ENCODE measurements at places on chromosomes 11 and 22.
A peak's percentile ranks its signal among the peaks of the same experiment; 100 is the strongest.

GRCh38 chr11:62911137-62912130 lies 9.7 kb downstream of the CHRM1 start:
- DNase-seq = no peak

GRCh38 chr11:56750190-56750589 lies 1.7 kb upstream of the OR9G4 start:
- no peak for DNase-seq

GRCh38 chr11:72584293-72584938 lies 89.8 kb downstream of the PDE2A start:
- no peak for DNase-seq

DNA sequence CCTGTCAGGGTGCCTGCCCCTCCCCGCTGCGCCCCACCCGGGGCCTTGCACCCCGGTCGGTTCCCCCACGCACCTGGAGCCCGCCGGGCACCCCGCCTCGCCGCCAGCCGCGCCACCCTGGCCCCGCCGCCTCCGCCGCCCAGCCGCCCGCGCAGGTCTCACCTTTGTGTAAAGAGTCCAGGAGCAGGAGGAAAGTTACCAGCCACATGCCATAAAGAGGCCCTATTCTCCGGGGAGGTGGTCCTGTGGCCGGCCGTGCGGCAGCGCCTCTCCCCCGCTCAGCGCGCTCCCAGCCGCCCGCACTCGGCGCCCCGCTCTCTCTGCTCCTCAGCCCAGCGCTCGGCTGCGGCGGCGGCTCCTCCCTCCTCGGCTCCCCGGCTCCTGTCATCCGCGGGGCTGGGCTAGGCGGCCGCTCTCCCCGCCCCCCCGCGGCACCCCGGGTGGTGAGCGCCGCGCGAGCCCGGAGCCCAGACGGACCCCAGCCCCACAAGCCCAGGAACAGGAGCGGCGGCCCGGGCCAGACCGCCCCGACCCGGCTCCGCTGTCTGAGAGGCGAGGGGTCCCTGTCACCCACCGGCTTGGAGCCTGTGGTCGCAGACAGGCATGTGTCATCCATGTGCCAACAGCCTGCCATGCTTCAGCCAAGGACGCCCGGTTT lies at the start of gene DSCAML1:
DSCAML1 (minus strand) TSS at position 345 of the 658 bp plus-strand sequence; CDS start at position 208, 137 bp downstream.
- peak; percentile 35 for DNase-seq

GRCh38 chr11:111911563-111912401 lies at the start of gene CRYAB:
Gene CRYAB (minus strand): TSS chr11:111911770. CDS start chr11:111911724, 46 bp downstream.
- DNase-seq = no peak

DNA sequence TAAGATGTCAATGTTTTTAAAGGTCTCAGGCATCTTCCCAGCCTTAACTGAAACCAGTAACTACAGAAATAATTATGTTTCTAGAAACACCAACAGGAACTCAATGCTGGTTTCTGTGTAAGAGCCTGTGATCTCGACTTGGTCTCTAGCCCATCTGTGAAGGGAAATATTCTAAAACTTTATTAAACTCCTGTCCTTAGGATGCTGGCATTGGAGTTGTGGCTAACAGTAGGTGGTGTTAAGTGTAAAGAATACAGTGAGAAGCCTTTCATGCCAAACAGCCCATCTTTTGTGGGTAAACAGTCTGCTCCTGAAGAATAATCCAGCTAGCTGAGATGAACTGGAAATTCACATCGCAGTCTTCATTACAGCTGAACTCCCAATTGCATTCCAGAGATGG lies 133.2 kb downstream of the ADAMTS15 start:
- no peak for DNase-seq

GRCh38 chr11:60377401-60378136 lies 763 bp upstream of the MS4A7 start:
- no peak for DNase-seq

- no peak for DNase-seq
These were observed 46.5 kb upstream of the FIBIN start for GRCh38 chr11:26947379-26947844.

DNA sequence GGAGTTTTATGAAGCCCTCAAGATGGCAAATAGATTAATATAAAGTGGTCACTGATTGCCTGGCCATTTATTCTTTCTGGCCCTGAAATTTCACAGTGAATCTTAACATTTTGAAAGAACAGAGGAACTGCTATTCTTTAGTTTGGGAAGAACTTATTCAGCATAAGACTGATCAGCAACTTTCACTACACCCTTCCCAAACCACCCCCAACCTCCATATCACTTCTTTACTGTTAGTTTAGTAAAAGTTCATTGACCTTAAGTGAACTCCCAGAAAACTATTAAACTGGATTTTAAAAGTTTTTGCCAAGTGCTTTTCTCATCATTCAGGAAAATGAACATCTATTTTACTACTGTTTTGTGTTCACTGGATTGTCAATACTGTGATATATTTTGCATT lies 77.4 kb downstream of the NARS2 start:
- DNase-seq = no peak

- DNase-seq = no peak
These were observed 19.6 kb downstream of the POU2AF1 start for GRCh38 chr11:111359223-111360149.

GRCh38 chr22:49449377-49449776 lies 378.3 kb downstream of the BRD1 start:
- no peak for DNase-seq

DNA sequence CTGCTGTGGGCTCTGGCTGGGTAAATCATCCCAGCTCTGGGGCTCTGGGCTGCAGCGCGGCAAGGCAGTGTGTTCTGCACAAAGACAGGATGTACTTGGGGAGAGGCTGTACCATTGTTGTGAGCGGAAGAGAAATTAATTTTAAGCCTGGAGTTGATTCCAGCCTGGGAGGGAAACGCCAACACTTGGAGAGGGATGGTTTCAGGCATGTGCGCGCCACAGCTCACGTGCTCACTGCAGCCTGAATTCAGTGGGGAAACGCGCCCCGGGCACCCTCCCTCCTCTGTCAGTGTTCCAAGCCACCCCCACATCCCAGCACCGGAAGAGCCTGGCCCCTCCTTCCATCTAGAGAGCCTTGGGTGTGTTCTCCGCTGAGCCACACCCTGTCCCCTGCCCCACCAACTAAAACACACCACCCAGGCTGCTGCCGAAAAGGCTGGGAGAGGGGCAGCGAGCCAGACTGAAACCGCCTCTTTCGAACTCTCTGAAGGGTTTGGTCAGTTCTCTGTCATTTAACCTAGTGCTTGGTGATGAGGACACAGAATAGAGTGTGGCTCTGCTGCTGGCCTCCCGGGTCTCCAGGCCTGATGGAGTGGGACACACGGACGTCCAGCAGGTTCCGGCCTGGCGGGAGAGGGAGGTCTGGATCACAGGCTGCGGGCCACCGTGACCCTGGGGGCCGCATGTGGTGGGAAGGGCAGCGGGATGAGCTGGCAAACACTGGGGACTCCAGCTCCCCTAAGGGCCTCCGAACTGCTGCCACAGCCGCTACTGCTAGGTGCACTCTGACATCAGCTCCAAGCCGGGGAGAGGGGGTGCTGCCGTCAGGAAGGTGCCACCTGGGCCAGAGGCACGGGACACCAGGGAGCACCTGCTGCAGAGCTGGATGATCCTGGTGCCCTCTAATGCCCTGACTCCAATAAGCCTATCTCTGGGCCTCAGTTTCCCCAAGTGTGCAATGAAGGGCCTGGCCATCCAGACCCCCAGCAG lies 230.8 kb downstream of the CTTN start:
- no peak for DNase-seq

DNA sequence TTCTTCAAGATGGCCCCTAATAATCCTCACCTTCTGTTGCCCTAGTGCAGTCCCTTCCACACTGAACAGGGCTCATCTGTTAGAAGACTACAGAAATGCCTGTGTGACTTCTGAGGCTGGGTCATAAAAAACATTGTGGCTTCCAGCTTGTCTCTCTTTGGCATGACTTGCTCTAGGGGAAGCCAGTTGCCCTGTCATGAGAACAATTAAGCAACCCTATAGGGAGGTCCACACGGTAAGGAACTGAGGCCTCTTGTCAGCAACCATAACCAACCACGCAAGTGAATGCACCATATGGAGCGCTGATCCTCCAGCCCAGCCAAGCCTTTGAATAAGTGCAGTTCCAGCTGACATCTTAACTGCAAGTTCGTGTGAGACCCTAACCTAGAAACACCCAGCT lies 2.6 kb downstream of the LIPT2 start:
- no peak for DNase-seq

DNA sequence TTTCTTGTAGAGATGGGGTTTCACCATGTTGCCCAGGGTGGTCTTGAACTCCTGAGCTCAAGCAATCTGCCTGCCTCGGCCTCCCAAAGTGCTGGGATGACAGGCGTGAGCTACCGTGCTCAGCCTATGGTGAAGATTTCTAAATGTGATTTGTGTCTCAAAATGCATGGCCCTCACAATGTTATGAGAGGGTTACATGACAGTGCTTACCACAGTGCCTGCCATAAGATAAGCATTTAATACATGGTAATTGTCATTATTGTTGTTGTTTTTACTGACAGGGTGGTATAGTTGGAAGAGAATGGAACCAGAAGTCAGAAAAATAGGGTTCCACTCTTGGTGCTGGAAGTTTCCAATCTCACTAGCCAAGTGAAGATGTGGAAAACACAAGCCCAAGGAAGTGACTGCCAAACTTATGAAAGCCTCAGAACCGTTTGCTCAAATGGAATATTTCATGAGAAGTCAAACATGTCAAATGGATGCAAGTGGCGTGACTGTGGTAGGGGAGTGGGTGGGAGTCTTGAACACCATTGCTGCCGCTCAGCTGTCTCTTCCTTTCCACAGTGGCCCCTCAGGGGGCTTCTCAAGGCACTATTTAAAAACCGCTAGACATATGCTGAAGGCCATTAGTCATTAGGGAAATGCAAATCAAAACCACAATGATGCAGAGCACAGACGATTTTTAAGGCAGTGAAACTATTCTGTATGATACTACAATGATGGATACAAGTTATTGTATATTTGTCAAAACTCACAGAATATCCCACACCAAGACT lies 29.1 kb upstream of the LMO2 start:
- DNase-seq = no peak

- no peak for DNase-seq
These were observed 72.3 kb upstream of the GNAZ start for GRCh38 chr22:22997988-22998387.
